ENCODE measurements at places on chromosomes 3 and 15. TPM values are rescaled to one million over a fixed set of nuclear protein-coding genes. Genes with fewer than 3 reads are reported as not detected.

DNA sequence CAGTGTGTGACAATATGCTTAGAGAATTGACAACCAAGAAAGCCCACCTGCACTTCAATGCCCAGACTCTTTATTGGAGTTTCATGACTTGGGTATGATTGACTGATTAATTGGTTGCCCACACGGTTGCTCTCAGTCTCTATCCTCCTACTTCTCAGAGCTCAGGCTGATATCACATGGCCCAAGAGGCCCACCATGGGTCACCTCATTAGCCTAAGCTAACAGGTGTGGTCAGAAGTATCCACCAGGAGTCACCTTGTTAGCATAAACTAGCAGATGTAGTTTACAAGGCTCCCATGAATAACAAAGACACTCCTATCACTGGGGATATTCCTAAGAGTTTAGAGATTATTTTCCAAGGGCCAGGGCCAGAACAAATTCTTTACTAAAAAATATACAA, 120.2 kb upstream of the MBNL1 start:
- DNase-seq, result no peak

- no peak for DNase-seq
Measured at GRCh38 chr3:194849166-194849875, 163.6 kb downstream of the FAM43A start.

DNA sequence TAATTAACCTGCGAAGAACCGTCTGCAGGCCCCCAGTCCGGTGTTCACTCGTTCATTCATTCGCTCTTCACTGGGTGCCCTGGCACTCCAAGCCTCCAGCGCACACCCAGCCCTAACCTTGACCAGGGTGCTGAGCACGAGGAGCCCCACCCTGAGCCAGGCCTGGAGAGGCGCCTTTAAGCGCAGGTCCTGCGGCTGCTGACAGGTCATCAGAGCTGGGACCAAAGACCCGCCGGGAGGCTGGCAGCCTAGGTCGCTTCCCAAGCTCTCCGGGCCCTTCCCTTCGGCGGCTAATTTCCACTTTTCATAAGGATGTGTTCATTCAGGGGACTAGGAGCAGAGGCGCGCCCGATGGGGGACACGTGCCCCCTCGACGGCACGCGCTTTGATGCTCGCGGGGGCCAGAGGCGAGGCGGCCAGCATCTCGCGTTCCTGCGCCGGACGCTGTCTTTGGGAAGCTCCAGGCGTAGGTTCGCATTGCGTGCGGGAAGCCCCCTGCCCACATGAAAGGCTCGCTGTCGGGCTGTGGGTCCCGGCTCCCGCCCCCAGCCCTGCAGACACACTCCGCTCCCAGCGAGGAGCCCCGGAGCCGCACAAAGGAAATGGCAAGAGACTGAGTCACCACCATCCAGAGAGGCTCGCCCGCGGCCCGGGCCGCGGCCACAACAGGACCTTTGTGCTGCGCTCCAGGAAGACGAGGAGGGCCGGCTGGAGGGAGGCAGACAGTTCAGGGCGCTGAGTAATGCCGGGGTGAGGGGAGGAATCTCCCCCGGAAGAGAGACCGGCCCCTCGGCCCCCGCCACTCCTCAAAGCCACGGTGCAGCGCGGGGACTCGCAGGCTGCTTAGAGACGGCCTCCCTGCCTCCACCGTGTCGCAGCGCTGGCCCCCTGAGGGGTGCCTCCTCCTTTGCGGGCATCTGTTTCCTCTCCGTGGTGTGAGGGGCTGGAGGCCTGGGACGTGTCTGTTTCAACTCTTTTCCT, 266.4 kb upstream of the HES1 start:
- DNase-seq, result peak; percentile 73

DNA sequence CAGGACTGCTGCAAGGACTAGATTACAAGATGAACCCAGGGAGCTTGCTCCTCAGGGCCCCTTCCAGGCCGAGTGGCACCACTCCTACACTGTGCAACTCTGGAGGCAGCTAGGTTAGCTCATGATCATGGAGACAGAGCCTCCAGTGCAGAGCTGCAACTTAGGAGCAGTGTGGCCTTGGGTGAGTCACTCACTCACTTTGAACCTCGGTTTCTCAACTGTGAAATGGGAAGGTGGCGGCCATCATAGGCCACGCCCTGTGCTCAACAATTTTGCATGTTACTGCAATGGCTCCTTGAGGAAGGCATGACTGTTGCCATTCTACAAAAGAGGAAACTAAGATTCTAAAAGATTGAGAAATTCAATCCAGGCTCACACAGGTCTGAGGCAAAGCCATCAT, 11.2 kb upstream of the CXCR6 start:
- peak; percentile 42 for DNase-seq

Gene ATR
- total RNA-seq, result 26.1 TPM

Gene GOLGA8S
- total RNA-seq, result 0.55 TPM
